ENCODE measurements at places on chromosomes 3 and 15.

DNA sequence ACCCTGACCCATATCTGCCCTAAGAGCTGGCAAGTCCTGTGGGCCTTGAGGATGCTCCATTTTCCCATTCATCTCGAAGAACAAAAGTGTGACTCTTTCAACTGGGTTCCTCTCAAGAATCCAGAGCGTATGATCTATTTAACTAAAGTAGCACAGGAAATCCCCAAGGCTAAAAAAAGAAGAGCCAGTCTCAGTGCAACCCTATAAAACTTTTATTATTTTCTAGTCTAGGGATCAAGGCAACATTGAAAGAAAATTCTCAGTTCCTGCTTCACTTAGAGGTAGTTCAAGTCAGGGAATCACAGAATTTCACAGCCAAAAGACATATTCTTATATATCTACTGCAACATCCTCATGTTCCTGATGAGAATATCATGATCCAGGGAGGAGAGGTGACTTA lies 51.6 kb upstream of the GRM7 start:
- no peak for DNase-seq

GRCh38 chr3:131702146-131702545 lies 199.4 kb upstream of the MRPL3 start:
- DNase-seq, result no peak

- no peak for DNase-seq
Measured at GRCh38 chr3:184311633-184312032, 2.8 kb upstream of the EIF4G1 start.

DNA sequence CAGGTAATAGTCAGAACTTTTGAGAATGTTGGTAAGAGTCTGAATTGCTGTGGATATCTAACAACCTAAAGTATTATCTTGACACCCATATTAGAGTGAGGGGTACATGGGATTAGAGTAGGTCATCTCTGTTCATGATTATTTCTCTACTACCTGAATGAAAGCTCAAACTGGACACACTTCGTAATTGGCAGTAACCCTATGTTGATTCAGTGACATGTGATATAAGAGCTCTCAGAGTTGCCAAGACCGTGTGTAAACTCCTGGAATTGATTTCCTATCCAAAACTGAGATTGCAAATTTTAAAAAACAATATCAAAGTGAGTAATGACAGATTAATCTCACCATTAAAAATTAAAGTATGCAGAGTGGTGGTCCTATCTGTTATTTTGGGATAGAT lies 214.8 kb upstream of the ARHGEF26 start:
- no peak for DNase-seq

DNA sequence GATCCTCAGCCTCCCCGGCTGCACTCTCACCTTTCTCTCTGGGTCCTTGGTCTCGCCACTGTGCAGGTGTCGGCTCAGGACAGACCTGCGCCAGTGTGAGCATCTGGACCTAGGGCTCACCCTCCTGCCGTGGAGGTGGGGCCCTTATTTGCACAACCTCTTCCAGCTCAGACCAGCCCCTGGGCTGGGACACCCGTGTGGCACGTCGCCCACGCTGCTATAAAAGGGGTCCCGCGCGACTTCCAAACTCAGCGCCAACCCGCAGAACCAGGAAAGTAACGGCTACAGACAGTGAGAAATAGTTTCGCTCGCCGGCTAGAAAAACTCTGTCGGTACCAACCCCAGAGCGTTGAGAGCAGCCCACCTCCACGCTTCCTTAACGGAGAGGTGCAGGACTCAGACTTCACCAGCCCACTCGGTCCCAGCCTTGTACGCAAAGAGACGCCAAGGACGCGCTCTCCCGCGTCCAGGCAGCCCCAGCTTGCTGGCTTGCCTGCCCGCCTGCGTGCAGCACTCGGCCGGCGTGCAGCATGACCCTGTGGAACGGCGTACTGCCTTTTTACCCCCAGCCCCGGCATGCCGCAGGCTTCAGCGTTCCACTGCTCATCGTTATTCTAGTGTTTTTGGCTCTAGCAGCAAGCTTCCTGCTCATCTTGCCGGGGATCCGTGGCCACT lies at the start of the genes DUOX2 and DUOXA2:
DUOX2 (minus strand) TSS at position 97 of the 675 bp plus-strand sequence. CDS start 761 bp downstream, outside the sequence.
DUOXA2 (plus strand) TSS at position 251 of the 675 bp plus-strand sequence; CDS start at position 531, 280 bp downstream.
- no peak for DNase-seq

DNA sequence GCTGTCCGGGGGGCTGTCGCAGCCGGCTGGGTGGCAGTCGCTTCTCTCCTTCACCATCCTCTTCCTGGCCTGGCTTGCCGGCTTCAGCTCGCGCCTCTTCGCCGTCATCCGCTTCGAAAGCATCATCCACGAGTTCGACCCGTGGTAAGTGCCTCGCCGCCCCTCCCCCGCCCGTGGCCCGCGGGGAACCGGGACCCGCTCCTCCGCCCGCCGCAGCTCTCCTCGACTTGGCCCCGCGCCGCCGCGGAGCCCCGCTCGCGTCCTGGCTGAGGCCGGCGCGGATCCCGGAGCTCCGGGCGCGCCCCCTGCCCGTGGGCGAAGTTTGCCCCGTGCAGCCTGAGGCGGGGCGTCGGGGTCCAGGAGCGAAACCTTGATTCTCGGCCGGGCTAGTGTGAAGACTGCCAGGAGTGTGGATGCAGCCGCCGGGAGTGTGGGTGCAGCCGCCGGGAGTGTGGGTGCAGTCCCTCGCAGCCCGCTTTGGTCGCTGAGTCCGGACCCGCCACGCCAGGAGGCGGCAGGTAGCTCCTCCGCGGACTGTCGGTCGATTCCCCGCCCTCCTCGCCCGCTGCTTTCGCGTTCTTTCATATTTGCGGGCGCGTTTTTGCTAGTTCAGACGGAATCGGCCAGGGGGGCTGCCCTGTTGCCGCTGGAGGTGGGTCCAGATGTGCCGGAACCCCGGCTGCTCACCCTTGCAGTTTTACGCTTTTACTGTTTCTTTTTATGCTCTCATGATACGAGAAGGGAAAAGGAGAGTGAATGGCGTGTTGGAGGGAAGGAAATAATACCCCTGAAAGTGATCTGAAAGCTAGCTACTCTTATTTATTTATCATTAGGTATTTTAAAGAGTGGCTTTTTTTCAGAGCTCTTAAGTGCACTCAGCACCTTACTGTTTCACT lies 692 bp downstream of the STT3B start:
- DNase-seq, result no peak
